ENCODE measurements at places on chromosomes 5 and 9.

DNA sequence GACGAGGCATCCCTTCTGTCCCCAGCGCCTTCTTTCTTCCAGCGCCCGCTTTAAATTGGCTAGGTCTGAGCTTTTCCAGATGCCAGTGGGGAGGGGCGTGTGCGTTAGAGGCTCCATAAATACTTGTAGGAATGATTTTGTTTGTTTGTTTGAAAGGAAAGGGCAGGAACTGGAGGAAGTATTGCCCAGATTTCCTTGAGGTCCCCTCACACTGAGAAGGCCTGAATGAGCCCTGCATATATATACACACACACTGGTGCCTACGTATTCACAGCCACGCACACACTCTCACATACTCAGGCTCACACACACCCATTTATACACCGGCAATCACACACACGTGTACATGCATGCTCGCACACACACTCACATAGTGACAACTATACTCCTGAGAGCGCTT, 1.0 kb upstream of the SLIT3 start:
- no peak for DNase-seq

GRCh38 chr9:114121227-114122135, 22.4 kb upstream of the KIF12 start:
- no peak for DNase-seq

- DNase-seq: no peak
Measured at GRCh38 chr5:174176511-174176910, 131.0 kb downstream of the NSG2 start.

- no peak for DNase-seq
Measured at GRCh38 chr9:117742131-117742530, 37.9 kb downstream of the TLR4 start.

- no peak for DNase-seq
Measured at GRCh38 chr9:126295936-126296600, 30.6 kb upstream of the MVB12B start.

GRCh38 chr5:178519155-178519554, 71.0 kb downstream of the COL23A1 start:
- no peak for DNase-seq

- no peak for DNase-seq
Measured at GRCh38 chr5:154575546-154576428, 97.8 kb upstream of the HAND1 start.

DNA sequence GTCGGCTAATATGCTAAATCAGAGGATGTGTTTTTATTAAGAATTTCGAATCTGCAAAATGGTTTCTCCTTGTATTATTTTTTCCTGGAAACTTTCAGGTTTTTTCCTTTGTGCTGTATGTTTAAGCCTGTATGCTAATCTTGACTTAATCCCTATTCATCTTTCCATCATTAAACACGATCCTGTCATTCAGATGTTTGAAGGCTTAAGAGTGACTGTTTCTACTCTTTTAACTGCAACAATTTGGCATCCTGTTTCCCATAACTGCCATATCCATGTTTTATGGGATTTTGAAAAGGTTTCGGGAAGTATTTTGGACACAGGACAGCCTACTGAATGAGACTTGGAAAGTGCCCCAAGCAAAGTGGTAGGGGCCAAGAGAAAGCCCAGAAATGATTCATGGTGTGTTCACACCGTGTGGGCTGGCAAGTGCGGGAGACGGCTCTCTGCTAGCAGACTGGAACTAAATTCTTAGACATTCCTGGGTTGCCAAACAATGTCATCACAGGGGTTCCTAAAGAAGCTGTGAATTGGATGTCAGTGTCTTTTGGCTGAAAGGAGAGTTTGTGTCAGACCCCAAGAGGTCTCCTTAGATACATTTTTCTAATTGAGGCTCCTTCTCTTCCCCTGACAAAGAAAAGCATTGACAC, 125.4 kb upstream of the ADAMTS16 start:
- no peak for DNase-seq

GRCh38 chr5:135600152-135600570, 21.4 kb upstream of the CXCL14 start:
- no peak for DNase-seq

- no peak for DNase-seq
Measured at GRCh38 chr5:11482011-11482410, 422.2 kb downstream of the CTNND2 start.

GRCh38 chr9:112541685-112542084, 55.1 kb downstream of the KIAA1958 start:
- DNase-seq: no peak

GRCh38 chr5:124444147-124444775, 302.2 kb downstream of the ZNF608 start:
- no peak for DNase-seq

GRCh38 chr9:131661568-131662288, 78.1 kb downstream of the RAPGEF1 start:
- no peak for DNase-seq

- DNase-seq: no peak
Measured at GRCh38 chr9:14661421-14662059, 31.7 kb downstream of the ZDHHC21 start.

- DNase-seq: no peak
Measured at GRCh38 chr5:91928754-91929521, 545.8 kb upstream of the ARRDC3 start.

- no peak for DNase-seq
Measured at GRCh38 chr5:132485641-132486317, 4.8 kb downstream of the IRF1 start.

GRCh38 chr5:92429646-92430045, 1046.5 kb upstream of the ARRDC3 start:
- DNase-seq: no peak

DNA sequence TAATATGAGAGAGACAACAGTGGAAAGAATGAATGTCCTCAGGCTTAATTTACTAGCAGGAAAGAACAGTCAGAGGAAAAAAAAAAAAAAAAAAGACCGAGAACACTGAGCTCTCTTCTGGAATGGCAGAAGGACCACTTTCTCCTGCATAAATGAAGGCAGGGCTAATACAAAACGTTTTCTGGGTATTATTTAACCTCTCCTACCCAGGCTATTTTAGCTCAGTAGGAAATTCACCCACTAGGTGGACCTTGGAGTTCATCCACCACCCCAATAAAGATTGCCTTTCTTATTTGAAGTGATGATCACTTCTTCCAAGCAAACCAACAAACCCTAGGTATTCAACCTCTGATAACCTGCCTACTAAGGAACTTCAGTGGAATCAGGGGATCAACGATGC, 3.7 kb downstream of the GLIS3 start:
- no peak for DNase-seq

DNA sequence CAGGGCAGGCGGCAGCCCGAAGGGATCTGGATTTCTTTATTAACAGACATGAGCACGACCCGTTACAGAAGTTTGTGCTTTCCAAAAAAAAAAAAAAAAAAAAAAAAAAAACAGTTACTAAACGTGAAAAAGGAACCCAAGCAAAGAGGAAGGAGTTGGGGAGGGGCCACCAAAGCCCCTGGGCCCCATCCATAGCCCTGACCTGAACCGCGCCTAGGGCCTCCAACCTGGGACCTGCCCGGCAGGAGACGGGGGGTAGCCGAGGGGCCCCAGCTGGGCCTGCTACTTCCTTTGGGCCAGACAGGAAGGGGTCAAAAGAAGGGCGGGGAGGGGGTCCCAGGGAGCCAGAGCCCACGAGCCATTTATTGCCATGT, 10.0 kb downstream of the PRR7 start:
- DNase-seq: no peak

DNA sequence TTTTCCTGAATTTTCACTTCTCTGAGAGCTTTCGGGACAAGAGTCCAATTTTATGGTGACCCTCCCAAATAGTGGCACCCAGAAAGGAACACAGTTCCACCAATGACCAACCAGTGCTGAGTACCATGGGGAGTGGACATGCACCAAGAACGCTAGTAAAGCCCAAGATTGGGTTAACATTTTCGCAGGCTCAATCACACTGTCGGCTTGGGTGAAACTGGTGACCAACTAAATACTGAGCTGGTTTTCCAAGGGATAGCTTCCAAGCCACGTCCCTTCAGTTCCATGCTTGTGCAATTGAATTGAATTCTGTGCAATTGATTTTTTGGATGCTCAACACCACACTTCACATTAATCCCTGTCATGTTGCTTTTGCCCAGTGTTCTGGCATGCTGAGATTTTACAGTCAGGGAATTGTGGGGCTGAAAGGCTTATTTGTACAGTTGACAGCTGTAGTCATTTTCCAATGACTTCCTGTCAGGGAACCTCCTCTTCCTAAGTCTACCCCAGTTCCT, 37.6 kb upstream of the TRMT10B start:
- no peak for DNase-seq

- DNase-seq: no peak
Measured at GRCh38 chr5:179505636-179506261, 44.6 kb upstream of the RUFY1 start.

GRCh38 chr5:89992201-89992600, 417.4 kb downstream of the CETN3 start:
- DNase-seq: no peak

DNA sequence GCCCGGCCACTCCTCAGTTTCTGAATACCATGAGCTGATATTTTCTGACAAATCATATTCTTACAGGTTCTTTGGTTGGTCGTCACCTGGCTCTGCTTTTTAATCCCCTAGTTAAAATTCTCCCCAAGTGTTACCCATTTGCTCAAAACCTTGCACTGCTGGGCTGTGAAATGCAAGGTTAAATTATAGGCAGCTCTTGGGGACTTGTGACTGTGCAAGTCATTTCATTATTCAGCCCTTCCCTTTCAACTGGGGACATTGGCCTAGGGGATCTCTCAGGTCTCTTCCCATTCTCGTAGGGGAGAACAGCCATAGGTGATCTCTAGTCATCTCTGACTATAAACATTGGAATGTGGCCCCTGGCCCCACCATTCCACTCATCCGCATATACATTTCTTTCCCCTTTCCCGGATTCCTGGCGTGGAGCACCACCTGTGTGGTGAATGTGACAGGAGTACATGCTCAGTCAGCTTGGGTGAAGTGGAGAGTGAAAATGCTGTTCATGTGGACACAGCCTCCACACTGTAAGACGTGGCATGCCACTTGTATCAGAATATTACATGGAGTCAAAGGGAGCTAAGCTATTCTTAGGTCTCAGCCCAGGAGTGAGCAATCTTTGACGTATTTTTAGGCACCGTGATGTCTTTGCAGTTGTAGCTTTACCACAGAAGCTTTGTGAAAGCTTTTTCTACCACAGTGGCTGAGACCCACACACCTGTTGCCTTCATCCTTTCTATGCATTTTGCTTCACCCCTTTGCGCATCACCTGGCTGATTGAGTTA, 386.7 kb downstream of the KDM4C start:
- no peak for DNase-seq

GRCh38 chr5:173618927-173619519, 2.6 kb upstream of the BOD1 start:
- DNase-seq: no peak

DNA sequence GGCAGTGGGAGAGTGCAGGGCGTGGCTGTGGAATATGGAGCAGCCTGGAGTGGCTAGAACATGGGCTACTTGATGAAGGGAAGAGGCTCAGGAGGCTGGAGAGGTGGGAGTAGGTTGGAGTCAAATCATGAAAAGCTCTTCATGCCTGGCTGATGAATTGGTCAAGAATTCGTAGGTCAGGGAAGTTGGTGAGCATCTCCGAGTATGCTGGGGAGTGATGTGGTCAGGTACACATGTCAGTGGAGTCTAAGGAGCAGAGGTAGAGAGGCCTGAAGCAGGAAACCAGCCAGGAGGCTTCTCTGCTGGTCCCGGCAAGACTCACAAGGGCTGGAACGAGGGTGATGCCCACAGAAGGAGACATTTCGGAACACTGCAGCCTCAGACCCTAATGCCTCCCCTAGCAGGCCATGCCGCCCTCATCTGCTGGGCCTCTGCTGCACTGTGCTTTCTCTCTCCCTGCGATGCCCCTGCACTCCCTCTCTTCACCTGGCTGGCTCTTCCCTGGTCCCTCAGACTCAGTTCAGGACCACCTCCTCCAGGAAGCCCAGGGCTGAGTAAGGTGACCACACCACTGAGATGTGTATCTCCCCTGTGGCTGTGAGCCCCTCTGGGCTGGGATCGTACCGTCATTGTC, 33.6 kb downstream of the TMOD1 start:
- DNase-seq: no peak

DNA sequence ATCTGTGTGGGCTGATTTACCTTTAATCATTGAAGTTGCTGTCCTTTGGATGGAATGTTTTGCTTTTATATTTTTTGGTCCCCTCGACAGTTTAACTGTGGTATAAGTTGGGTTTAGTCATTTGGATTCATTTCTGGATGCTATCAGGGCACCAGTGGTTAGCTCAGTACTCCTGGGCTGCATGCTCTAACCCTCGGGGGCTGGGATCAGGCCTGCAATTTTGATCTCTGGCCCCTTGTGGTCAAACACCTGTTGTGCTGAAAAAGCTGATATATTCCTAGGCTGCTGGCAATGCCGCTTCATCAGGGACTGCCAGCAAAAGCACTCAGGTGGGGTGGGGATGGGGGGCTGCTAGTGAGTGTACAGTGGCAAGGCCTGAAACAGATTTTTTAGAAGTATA, 440.4 kb upstream of the RIOK2 start:
- DNase-seq: no peak

DNA sequence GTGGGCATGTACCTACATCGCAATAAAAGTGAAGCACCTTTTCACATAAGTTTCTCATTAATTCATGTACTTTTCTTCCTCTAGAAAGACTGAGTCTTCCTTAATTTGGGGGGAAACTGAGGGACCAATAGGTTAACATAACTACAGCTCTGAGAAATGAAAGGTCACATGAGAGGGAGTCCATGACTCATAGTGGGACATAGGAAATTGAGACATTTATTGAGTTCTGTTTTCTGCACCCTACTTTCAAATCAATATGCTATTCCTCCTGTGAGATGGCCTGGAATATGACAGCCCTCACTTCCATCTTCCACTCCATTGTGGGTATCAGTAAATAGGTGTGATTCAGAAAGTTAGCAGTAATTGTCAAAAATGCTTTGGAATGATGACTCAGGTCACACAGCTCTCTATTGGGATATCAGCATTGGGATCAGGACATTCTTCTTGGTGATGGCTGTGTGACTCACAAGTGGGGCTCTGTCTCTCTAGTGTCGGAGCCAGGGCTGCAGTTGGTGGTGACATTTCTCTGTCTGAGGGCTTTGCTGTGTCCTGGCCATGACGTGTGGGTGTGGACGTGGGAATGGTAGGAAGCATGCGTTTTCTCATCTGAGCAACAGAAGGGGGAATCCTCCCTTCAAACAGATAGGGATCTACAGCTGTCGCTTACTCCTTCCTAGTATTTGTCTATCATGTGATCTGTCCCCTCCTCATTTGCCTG, 125.0 kb downstream of the TRIO start:
- DNase-seq: no peak

GRCh38 chr9:135290086-135290485, 189.5 kb upstream of the PPP1R26 start:
- DNase-seq: no peak

- no peak for DNase-seq
Measured at GRCh38 chr5:60487476-60487875, 212.5 kb downstream of the DEPDC1B start.

GRCh38 chr9:69499959-69500358, 172.2 kb downstream of the APBA1 start:
- no peak for DNase-seq
